ENCODE measurements at places on chromosomes 2 and 18. TPM values are rescaled to one million over a fixed set of nuclear protein-coding genes. Genes with fewer than 3 reads are reported as not detected.

DNA sequence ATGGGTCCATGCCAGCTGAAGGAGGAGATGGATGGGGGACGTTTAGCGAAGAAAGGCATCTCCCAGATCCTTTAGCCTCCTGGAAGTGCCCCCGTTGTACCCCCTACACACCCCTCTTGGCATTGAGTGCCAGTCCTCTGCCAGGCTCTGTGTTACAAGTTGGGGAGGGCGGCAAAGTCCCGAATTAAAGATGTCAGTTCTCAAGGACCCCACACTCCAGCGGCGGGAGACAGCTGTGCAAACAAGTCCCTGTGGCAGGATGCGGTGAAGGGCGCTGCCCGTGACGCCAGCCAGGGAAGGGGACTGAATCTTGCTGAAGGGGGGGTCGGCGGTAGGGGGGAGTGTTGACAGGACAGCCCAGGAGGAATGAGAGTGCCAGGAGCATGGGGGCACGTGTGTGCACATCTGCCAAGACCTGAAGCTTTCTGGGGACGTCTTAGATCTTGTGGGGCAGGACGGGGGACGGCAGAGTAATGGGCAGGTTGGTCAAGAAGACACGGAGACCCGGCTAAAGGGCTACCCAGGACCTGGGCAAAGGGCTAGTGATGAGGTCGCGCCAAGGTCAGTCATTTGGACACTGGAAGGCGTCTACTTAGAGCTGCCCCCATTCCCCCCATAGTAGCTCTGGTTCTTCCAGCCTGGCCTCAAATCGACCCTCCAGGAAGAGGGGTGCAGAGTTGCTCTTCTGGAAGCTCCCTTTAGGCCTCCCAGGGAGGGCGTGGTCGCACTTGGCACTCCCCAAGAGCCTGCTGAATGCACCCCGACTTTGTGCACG lies 2.8 kb upstream of the CTDSP1 start:
- peaks cover 20% of the 10 kb centered on the region for H3K27me3 ChIP-seq
- H3K4me1 ChIP-seq, result no peaks in the 10 kb centered on the region
- no peaks in the 10 kb centered on the region for H3K36me3 ChIP-seq
- DNase-seq, result peak; percentile 55
- peak overlapping the region; percentile 83 for H3K4me3 ChIP-seq
- no peak overlapping the region for H3K27ac ChIP-seq

MYCN gene
- total RNA-seq, result 100.0 TPM

NGEF gene
- 1.9 TPM for total RNA-seq

DNA sequence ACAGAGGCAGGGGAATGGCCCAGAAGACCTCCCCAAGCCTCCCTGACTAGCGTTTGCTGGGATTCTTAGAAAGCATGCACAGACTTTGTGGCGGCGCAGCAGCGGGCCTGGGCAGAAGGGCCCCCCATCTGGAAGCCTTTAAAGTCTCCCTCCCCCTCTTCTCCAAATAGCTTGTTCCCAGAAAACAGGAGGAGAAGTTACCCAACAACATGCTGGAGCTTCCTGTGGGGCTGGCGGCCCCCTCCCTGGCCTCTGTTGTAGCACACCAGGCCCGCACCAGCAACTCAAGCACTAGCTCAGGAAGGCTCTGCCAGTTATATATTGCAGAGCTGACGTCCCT lies 334.8 kb downstream of the DYSF start:
- H3K36me3 ChIP-seq, result no peaks in the 10 kb centered on the region
- H3K27me3 ChIP-seq, result no peaks in the 10 kb centered on the region
- no peak overlapping the region for H3K4me3 ChIP-seq
- no peaks in the 10 kb centered on the region for H3K4me1 ChIP-seq
- no peak overlapping the region for H3K27ac ChIP-seq

TMEM198 gene
- total RNA-seq, result 8.8 TPM

- no peak overlapping the region for H3K4me3 ChIP-seq
- H3K36me3 ChIP-seq, result no peaks in the 10 kb centered on the region
- DNase-seq, result no peak
- no peaks in the 10 kb centered on the region for H3K4me1 ChIP-seq
Observed at GRCh38 chr18:43596105-43596712, 318.9 kb upstream of the SYT4 start.

DNA sequence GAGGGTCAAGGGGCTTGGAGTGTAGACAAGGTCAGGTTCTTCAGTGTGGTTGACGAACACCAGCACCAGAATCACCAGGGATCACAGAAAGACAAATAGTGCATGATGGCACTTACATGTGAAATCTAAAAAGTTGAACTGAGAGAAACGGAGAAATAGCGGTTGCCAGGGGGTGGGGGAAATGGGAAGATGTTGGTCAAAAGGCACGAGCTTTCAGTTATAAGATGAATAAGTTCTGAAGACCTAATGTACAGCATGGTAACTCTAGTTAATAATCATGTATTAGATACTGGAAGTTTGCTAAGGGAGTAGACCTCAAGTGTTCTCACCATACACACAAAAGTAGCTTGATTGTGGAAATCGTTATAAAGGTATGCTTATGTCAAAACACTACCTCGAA lies 43.7 kb upstream of the DARS1 start:
- no peaks in the 10 kb centered on the region for H3K27me3 ChIP-seq
- no peaks in the 10 kb centered on the region for H3K4me1 ChIP-seq
- no peak overlapping the region for H3K4me3 ChIP-seq
- DNase-seq, result no peak

RAB27B gene
- 0.24 TPM for total RNA-seq

DNA sequence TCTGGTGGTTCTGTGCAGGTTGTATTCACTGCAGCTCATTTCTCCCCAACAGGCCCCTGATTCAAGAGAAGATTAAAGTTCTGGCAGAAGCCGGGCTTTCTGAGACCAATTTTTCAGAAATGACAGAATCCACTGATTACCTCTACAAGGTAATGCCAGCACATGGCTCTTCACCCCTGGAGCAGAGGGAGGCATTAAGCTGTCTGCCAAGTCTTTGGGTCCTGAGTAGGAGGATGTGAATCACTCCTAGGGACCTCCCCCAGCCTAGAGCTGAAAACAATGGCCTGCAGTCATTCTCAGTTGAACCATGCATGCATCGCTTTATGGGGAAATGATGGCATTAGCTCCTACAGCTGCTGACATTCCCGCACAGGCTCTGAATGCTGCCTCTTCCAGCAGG lies 20.5 kb upstream of the RPL37A start:
- H3K36me3 ChIP-seq, result peaks cover 16% of the 10 kb centered on the region
- DNase-seq, result no peak
- H3K27ac ChIP-seq, result no peak overlapping the region
- H3K4me3 ChIP-seq, result no peak overlapping the region
- H3K4me1 ChIP-seq, result 0 out of 2 replicates have a peak, but pooled peaks cover 4% of the 10 kb centered on the region

MAP3K19 gene
- not detected for total RNA-seq

GRCh38 chr18:79173742-79174141 lies 104.5 kb downstream of the ATP9B start:
- H3K27ac ChIP-seq, result no peak overlapping the region
- peaks cover 5% of the 10 kb centered on the region for H3K36me3 ChIP-seq
- DNase-seq, result no peak

LIMS2 gene
- total RNA-seq, result 5.9 TPM

PSMD1 gene
- 180 TPM for total RNA-seq

- no peak for DNase-seq
- H3K4me1 ChIP-seq, result no peaks in the 10 kb centered on the region
- H3K36me3 ChIP-seq, result no peaks in the 10 kb centered on the region
- H3K4me3 ChIP-seq, result no peak overlapping the region
- no peaks in the 10 kb centered on the region for H3K27me3 ChIP-seq
- H3K27ac ChIP-seq, result no peak overlapping the region
Observed at GRCh38 chr2:232342635-232343565, 35.7 kb upstream of the ALPP start.

SH3BP4 gene
- 93.8 TPM for total RNA-seq

DNA sequence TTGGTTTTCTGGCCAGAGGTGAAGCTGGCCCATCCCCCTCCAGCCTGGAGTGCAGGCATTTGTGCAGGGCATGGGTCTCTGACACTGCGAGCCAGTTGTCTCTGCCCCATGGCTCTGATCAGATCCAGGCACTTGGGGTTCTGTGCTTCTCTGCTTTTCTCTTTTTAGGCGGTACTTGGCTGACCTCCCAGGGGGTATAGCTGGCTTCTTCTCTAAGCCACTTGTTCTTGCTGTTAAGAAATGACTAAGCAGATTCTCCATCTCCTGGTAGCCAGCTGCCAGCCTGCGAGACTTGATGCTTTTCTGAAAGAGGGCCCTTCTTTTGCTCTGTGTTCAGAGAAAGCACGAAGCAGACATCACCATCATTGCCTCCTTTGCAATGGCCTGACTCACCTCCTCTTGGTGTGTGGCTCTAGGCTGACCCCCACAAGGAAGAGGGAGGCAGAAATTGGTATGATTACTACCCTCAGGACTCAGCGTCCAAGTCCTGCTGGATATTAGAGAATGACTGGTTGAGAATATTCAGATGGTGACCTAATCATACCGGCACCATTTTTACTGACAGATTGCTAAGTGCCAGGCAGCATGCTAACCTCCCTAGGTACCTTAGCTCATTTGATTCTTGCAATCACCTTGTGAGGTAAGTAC lies 32.7 kb downstream of the TNP1 start:
- no peaks in the 10 kb centered on the region for H3K36me3 ChIP-seq
- no peaks in the 10 kb centered on the region for H3K27me3 ChIP-seq
- H3K4me3 ChIP-seq, result no peak overlapping the region
- H3K27ac ChIP-seq, result no peak overlapping the region
- H3K4me1 ChIP-seq, result no peaks in the 10 kb centered on the region
- no peak for DNase-seq

ONECUT2 gene
- 0.48 TPM for total RNA-seq

- no peak overlapping the region for H3K4me3 ChIP-seq
- no peak overlapping the region for H3K27ac ChIP-seq
- H3K4me1 ChIP-seq, result peaks cover 4% of the 10 kb centered on the region
Observed at GRCh38 chr18:51191128-51191717, 6.3 kb downstream of the MEX3C start.

- no peaks in the 10 kb centered on the region for H3K36me3 ChIP-seq
- no peak overlapping the region for H3K4me3 ChIP-seq
- H3K27ac ChIP-seq, result no peak overlapping the region
- H3K4me1 ChIP-seq, result peaks cover 9% of the 10 kb centered on the region
- no peaks in the 10 kb centered on the region for H3K27me3 ChIP-seq
Observed at GRCh38 chr2:19226871-19227270, 131.6 kb downstream of the OSR1 start.

ALK gene
- not detected for total RNA-seq

GRCh38 chr18:56945171-56946083 lies 201.5 kb upstream of the BOD1L2 start:
- no peaks in the 10 kb centered on the region for H3K27me3 ChIP-seq
- no peak overlapping the region for H3K27ac ChIP-seq
- H3K4me1 ChIP-seq, result no peaks in the 10 kb centered on the region
- H3K4me3 ChIP-seq, result no peak overlapping the region

- H3K27me3 ChIP-seq, result no peaks in the 10 kb centered on the region
- peaks cover 4% of the 10 kb centered on the region for H3K4me1 ChIP-seq
- DNase-seq, result peak; percentile 49
- peak overlapping the region; percentile 94 for H3K4me3 ChIP-seq
- no peak overlapping the region for H3K27ac ChIP-seq
Observed at GRCh38 chr18:32019251-32019948, 775 bp downstream of the RNF125 start.

ANKRD30B gene
- total RNA-seq, result not detected

GRCh38 chr2:162824304-162824703 lies 14.3 kb downstream of the KCNH7 start:
- no peak overlapping the region for H3K27ac ChIP-seq
- H3K4me1 ChIP-seq, result peaks cover 2% of the 10 kb centered on the region
- no peak for DNase-seq
- no peak overlapping the region for H3K4me3 ChIP-seq

TSPYL6 gene
- not detected for total RNA-seq

GRCh38 chr2:181742922-181743722 lies 62.8 kb upstream of the NEUROD1 start:
- no peak overlapping the region for H3K27ac ChIP-seq
- no peaks in the 10 kb centered on the region for H3K36me3 ChIP-seq
- no peaks in the 10 kb centered on the region for H3K4me1 ChIP-seq
- DNase-seq, result no peak
- H3K27me3 ChIP-seq, result no peaks in the 10 kb centered on the region
- H3K4me3 ChIP-seq, result no peak overlapping the region

- no peak overlapping the region for H3K27ac ChIP-seq
- DNase-seq, result no peak
- peaks cover 2% of the 10 kb centered on the region for H3K4me1 ChIP-seq
- H3K36me3 ChIP-seq, result peaks cover 24% of the 10 kb centered on the region
- no peak overlapping the region for H3K4me3 ChIP-seq
Observed at GRCh38 chr2:127770973-127771735, 39.8 kb downstream of the WDR33 start.

CXCR4 gene
- total RNA-seq, result 0.79 TPM

- no peak overlapping the region for H3K4me3 ChIP-seq
- H3K27me3 ChIP-seq, result no peaks in the 10 kb centered on the region
- no peak for DNase-seq
- peaks cover 8% of the 10 kb centered on the region for H3K36me3 ChIP-seq
Observed at GRCh38 chr2:233440714-233441113, 86.4 kb downstream of the DGKD start.

- peaks cover 6% of the 10 kb centered on the region for H3K36me3 ChIP-seq
- no peak overlapping the region for H3K27ac ChIP-seq
- no peaks in the 10 kb centered on the region for H3K27me3 ChIP-seq
- H3K4me3 ChIP-seq, result no peak overlapping the region
- DNase-seq, result no peak
- no peaks in the 10 kb centered on the region for H3K4me1 ChIP-seq
Observed at GRCh38 chr2:208366215-208367127, 40.1 kb upstream of the PTH2R start.

GRCh38 chr18:13660510-13660909 lies 65.8 kb downstream of the FAM210A start:
- no peak overlapping the region for H3K27ac ChIP-seq
- no peaks in the 10 kb centered on the region for H3K27me3 ChIP-seq
- H3K4me1 ChIP-seq, result no peaks in the 10 kb centered on the region
- H3K4me3 ChIP-seq, result no peak overlapping the region
- no peak for DNase-seq

DNA sequence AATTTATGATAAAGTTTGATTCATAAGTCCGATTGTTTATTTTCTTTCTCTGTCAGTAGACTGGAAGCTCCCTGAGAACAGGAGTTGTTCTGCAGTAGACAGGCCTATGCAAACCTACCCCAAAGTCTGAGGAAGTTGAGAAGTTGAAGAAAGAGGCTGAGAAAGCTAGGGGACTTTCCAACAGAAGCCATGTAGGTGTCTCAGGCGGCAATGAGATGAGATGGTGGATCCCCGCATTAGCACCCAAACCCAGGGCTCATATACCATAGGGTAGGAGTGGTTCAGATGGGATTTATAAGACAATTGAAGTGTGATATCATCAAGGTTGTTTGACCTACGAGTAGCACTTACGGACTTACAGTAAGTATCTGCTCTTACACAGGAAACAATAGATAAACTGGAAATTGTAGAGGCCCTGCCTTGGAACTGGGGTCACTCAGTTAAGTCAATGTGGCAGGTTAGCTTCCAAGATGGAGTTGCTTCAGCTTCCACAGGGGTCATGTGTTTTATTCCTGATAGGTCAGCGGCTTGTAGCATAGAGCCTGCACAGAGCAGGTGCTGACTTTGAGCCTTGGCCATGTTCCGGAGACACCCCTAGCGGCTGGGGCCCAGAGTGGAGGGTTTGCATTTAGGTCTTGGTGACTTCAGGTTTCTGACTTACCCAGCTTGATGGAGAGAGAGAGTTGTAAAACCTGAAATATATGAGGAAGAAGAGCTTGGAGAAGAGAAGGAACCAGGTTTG lies 2.3 kb upstream of the PSD4 start:
- H3K36me3 ChIP-seq, result no peaks in the 10 kb centered on the region
- H3K27me3 ChIP-seq, result no peaks in the 10 kb centered on the region
- no peak overlapping the region for H3K27ac ChIP-seq

GRCh38 chr2:219354582-219354981 lies 22.0 kb upstream of the RESP18 start:
- no peaks in the 10 kb centered on the region for H3K4me1 ChIP-seq
- DNase-seq, result no peak
- no peak overlapping the region for H3K4me3 ChIP-seq

Data from H9 (cell line).